ENCODE measurements at places on chromosomes 3 and 15. TPM values are rescaled to one million over a fixed set of nuclear protein-coding genes. Genes with fewer than 3 reads are reported as not detected.

CISH gene
- not detected for total RNA-seq

SLC6A1 gene
- total RNA-seq, result 2.9 TPM

DNA sequence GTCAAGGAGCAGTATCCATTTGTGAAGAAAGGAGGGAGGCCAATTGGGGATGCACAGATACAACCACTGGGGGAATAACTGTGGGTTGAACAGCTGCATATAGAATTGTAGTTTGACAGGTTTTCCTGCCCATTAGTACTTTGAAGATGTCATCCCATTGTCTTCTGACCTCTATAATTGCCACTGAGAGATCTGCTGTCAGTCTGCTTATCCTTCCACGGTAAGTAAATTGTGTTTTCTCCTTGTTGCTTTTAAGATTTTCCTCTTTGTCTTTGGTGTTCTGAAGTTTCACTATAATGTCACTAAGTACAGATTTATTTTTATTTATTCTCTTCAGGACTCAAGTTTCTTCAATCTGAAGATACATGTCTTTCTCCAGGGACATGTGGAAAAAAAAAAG, 56.6 kb downstream of the MOBP start:
- DNase-seq, result no peak

GRCh38 chr15:58473724-58474123, 41.9 kb downstream of the LIPC start:
- no peak for DNase-seq

- peak; percentile 60 for DNase-seq
Measured at GRCh38 chr3:44584646-44585501, at the start of gene ZNF660. Gene ZNF660, plus strand, starts transcription at chr3:44584964. Its CDS starts 9,230 bp downstream, at chr3:44594194.

- DNase-seq, result no peak
Measured at GRCh38 chr3:126998728-126999127, 15.8 kb downstream of the PLXNA1 start.

Data from uterus (tissue), 4 donors.